ENCODE measurements at places on chromosomes 12 and 14.
A peak's percentile ranks its signal among the peaks of the same experiment; 100 is the strongest.

DNA sequence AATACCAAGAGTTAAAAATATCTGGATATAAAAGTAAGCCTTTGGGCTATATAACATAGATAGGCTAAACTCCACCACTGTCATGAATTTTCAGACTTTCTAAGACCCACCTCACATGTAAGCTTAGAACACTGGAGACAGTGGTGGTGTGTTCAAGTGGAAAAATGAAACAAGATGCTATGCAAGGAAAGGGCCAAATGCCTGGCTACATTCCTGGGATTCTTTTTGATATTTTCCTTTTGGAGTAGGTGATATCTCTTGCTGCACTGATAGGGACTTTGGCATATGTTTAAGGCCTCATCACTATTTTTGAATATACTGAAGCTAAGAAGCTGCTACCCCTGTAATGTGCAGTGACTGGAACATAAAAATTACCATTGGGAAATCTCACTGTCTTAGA, 341.3 kb downstream of the SLC16A7 start:
- no peak overlapping the region for H3K4me3 ChIP-seq
- no peaks in the 10 kb centered on the region for H3K27me3 ChIP-seq
- no peaks in the 10 kb centered on the region for H3K36me3 ChIP-seq

DNA sequence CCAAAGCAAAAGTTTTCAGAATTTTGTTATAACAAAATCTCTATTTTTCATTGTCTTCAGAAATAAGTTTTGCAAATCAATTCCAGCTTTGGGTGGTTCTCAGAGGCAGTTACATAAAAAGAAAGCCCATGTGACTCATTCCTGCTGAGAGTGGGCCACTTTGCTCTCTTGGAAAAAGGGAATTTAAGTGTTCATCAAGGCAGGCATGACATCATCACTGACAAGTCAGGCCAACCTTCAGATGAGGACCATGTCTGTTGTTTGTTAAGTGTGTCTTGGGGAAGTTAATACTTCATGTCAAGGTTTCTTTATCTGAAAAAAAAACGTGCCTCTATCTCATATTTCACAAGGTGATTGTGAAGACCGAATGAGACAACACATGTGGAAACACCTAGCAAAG, 519.8 kb upstream of the TMPO start:
- DNase-seq: no peak
- H3K36me3 ChIP-seq: no peaks in the 10 kb centered on the region
- no peak overlapping the region for H3K27ac ChIP-seq
- H3K4me3 ChIP-seq: no peak overlapping the region
- H3K4me1 ChIP-seq: no peaks in the 10 kb centered on the region

GRCh38 chr12:128959901-128960300, 106.6 kb downstream of the GLT1D1 start:
- no peak overlapping the region for H3K4me3 ChIP-seq
- no peak overlapping the region for H3K27ac ChIP-seq
- H3K4me1 ChIP-seq: no peaks in the 10 kb centered on the region
- no peaks in the 10 kb centered on the region for H3K36me3 ChIP-seq
- no peaks in the 10 kb centered on the region for H3K27me3 ChIP-seq

DNA sequence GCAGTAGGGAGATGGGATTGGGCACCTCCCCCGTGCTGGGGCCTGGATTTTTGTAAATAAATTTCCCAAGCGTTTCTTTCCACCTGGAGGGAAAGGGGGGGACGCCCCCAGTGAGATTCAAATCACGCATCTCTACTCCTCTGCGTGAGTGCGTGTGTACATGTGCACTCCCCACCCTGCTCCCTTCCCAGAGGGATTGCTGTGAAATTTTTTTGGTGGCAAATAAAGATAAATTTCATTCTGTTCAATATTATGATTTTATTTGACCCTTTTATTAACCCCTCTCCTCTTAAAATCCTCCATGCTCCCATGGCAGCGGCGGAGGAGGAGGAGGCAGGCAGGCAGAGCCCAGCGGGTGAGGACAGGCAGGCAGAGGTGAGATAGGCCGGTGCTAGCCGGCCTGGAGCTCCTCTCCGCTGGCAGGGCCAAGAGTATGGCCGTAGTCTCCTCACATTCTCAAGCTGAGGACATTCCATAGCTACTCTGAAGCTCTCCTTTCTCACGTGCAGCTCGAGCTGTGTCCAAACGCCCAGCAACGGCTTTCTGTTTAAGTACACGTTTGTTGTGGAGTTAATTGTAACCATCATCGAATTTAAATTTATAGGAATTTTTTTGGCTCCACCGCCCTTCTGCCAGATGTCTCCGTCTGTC, 1.5 kb upstream of the HOTAIR start:
- no peak overlapping the region for H3K4me3 ChIP-seq
- peaks cover 58% of the 10 kb centered on the region for H3K27me3 ChIP-seq
- H3K4me1 ChIP-seq: peaks cover 10% of the 10 kb centered on the region
- no peaks in the 10 kb centered on the region for H3K36me3 ChIP-seq
- H3K27ac ChIP-seq: no peak overlapping the region

GRCh38 chr12:64877363-64878004, 53.0 kb downstream of the TBC1D30 start:
- no peaks in the 10 kb centered on the region for H3K4me1 ChIP-seq
- no peaks in the 10 kb centered on the region for H3K27me3 ChIP-seq
- no peaks in the 10 kb centered on the region for H3K36me3 ChIP-seq
- no peak for DNase-seq

DNA sequence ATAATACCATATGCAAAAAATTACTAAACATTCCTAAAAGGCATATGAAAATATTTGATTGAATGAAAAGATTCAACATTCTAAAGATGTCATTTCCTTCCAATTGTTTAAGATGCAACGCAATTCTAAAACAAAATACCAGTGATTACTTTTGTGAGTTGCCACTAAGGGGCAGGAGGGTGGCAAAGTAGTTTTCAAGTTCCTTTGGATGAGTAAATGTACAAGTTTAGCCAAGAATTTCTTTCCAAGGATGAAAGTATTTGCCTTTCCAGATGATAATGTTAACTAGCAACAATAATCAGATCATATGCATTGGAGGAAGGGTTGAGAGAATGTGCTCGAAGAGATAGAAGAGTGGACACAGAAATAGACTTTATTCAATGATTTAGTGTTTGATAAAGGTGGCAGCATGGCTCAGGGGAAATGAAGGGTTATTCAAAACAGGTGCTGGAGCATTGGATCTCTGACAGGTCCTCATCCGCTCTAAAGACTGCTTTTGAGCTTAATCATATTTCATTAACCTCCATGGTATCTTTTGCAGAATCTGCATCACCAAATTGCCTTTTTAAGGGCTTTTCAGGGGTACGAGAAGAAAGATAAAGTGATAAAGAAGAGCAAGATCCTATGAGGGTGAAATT, 678.5 kb upstream of the TBX3 start:
- H3K4me1 ChIP-seq: no peaks in the 10 kb centered on the region
- no peak overlapping the region for H3K4me3 ChIP-seq
- H3K27me3 ChIP-seq: no peaks in the 10 kb centered on the region

DNA sequence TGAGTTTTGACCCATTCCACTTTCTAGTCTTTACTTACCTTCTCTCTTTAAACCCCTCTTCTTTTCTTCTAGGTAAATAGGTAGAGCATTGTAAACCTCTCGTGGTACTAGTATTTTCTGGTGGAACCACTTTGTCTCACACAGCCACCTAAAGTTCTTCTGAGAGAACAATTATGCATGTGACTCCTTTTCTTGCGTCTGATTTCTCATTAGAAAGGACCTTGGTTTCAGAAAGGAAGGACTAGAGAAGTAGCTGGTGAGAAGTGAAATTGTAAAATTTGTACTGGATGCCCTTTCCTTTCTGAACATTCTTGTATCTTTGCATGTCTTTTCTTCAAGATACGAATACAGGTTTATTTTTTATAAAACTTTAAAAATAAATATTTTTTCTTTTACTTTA, 99.0 kb downstream of the NUBPL start:
- no peaks in the 10 kb centered on the region for H3K27me3 ChIP-seq
- no peaks in the 10 kb centered on the region for H3K36me3 ChIP-seq
- DNase-seq: no peak
- H3K4me1 ChIP-seq: peaks cover 2% of the 10 kb centered on the region
- no peak overlapping the region for H3K4me3 ChIP-seq

DNA sequence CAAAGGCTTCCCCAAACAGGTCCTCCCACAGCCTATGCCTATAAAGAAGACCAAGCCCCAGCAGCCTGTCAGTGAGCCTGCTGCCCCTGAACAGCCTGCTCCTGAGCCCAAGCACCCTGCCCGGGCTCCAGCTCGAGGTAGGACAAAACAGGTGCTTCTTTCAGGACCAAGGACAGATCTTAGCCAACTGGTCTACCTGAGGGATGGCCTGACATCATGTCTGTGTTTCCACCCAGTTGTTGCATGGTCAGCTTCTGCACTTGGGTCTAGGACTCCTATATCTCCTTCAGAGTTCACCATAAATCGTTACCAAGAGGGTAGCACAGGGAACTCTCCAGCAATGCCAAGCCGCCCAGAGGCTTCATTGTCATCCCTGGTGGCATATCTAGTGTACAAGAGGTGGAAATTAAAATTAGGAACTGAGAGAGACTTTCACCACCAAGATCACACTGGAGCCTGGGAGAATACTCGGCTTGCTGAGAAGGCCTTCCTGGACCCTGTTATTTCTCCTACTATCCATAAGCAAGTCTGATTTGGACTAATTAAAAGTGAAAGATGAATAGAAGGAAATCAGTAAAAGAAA, 38.2 kb upstream of the OAS1 start:
- no peaks in the 10 kb centered on the region for H3K4me1 ChIP-seq
- H3K36me3 ChIP-seq: no peaks in the 10 kb centered on the region
- H3K27ac ChIP-seq: no peak overlapping the region

DNA sequence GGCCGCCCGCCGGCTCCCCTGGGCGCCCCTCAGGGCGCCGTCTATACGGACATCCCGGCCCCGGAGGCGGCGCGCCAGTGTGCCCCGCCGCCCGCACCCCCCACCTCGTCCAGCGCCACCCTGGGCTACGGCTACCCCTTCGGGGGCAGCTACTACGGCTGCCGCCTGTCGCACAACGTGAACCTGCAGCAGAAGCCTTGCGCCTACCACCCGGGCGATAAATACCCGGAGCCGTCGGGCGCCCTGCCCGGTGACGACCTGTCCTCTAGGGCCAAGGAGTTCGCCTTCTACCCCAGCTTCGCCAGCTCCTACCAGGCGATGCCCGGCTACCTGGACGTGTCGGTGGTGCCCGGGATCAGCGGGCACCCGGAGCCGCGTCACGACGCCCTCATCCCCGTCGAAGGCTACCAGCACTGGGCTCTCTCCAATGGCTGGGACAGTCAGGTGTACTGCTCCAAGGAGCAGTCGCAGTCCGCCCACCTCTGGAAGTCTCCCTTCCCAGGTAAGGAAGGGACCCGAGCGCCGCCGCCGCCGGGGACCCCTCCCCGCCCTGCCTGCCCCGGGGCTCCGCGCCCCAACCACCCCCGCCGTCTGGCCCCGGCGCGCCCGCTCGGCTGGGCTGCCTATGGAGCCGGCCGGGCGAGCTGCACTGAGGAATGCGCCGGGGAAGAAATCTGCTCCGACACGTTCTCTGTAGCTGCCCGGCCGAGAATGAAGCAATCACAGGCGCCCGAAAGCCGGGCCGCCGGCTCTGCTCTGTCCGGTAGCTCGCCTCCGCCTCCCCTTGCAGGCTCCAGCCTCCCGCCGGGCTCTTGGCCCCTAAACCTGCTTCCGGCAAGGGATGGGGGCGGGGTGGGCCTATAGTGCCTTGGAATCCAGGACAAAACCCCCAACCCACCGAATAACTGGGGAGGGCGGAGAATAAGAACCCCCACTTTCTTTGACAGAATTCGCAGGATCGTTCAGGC, 794 bp downstream of the HOXC13 start:
- no peaks in the 10 kb centered on the region for H3K36me3 ChIP-seq
- H3K27ac ChIP-seq: no peak overlapping the region
- H3K4me1 ChIP-seq: no peaks in the 10 kb centered on the region
- no peak overlapping the region for H3K4me3 ChIP-seq
- peak; percentile 43 for DNase-seq
- peaks cover 77% of the 10 kb centered on the region for H3K27me3 ChIP-seq

Data from Peyer's patch (tissue), 4 donors.